ENCODE measurements at places on chromosomes 7 and 10.
A peak's percentile ranks its signal among the peaks of the same experiment; 100 is the strongest.

- no peak for DNase-seq
Measured at GRCh38 chr7:69399401-69399800, 198.9 kb upstream of the AUTS2 start.

DNA sequence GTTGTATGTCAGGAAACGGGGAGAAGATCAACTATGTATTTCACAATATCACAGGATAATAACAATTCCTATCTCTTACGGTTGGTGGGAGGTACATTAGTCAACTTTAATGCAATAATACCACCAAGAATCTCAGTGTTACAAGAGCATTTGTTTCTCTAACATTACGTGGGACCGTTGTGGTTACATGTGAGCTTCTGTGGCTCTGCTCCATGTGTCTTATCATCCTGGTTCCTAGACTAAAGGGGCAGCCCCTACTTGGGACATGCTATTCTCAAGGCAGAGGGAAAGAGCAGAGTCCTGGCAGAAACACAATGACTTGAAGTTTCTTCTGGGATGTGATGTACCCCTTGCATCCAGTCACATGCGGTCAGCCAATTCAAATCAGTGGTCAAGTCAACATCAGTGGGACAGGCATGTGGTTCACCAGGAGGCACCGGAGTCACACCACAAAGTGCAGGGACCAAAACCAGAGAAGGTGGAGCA lies 2.5 kb upstream of the ZNF22 start:
- DNase-seq, result no peak

GRCh38 chr10:5467634-5468255 lies 31.6 kb downstream of the CALML5 start:
- DNase-seq, result peak; percentile 42

GRCh38 chr7:141792526-141792925 lies 2.5 kb downstream of the TAS2R5 start:
- no peak for DNase-seq

DNA sequence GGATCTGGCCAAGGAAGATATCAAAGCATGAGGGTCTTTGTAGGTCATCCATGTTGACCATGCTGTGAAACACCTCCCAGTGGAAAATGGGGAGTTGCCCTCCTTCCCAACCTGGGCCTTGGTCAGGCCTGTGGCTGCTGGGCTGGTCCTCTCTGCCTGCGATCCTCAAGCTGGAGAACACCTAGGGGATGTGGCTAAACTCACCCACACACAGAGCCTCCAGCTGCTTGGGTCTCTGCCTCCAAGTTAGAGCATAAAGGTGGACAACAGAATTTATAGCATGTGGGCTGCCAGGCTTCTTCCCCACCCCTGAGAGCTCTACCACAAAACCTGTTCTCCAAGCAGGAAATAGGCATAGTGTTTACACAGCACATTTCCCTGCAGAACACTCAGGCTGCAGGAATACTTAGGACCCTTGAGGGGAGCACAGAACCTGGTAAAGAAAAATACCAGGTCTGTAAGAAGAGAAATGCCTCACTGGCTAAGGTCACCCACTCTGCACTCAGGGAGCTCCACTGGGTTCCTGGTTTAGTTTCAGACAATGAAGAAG lies at the start of gene SFTPA2:
Gene SFTPA2, minus strand, starts transcription at position 248 of the 550 bp plus-strand sequence. CDS start 924 bp downstream, outside the sequence.
- DNase-seq, result peak; percentile 34

DNA sequence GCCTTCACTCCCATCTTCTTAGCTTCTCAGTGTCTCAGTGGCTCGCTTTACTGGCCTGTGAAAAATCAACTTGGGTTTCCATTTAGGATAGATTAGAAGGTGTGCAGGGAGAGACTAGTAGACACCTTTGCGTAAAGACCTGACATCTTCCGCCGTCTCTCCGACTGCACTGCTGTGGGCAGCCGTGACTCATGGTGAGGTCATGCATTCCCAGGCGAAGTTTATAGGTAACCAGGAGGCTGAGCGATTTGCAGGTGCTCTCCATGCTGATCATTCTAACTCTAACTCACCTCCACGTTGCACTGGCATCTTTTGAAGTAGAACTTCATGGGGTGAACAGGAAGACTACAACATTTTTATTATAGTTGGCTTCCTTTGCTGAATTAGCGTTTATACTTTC lies 68.0 kb upstream of the ZNF438 start:
- peak; percentile 67 for DNase-seq

DNA sequence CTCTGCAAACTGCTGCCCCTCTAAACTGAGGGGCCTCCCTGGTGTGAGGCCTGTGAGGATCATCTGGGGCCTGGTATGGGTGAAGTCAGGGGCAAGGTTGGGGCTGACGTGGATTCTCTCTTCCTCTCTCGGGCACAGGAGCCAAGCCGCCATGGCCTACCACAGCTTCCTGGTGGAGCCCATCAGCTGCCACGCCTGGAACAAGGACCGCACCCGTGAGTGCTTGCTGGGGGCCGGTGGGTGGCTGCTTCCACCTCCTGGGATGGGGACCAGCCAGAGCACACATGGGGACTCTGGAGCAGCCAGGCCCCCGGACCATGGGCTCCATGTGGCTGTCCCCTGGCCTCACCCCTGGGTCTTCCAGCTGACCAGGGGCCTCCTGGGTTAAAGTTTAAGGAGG lies 11.0 kb downstream of the ARPC1B start:
- no peak for DNase-seq

All from colonic mucosa (tissue), 4 donors.